ENCODE measurements at places on chromosomes 16 and 17.

DNA sequence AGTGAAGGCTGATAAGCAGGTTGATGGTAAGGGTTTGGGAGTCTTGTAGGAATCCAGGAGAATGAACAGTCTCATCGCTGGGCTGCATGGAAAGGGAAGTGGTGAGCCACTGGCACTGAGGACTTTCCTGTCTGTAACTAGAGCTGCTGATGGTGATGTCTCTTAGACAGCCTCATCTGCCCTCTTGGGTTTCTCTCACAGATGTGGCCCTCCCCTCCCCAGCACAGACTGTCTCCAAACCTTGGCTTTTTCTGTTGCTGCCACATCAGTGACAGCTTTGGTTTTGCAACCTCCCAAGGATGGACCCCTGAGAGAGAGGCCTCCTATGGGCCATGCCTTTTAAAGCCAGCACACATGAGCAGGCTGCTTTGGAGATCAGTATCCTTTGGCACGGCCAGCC, 16.9 kb downstream of the PLCG2 start:
- no peak for DNase-seq

DNA sequence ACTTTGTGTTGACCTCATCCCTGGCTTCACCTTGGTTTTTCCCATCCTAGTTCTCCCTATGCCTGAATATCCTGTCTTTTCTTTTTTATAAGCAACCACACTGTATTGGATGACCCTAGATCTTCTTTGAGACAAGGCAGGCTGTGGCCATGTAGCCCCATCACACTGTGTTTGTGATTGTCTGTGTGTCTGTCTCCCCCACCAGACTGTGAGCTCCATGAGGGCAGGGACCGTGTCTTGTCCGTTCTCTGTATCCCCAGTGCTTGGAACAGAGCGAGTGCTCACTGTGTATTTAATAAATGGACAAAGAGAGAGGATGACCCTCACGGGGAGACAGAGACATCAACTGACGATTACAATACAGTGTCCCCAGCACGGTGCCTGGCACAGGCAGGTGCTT, 7.1 kb downstream of the SLC25A39 start:
- no peak for DNase-seq

DNA sequence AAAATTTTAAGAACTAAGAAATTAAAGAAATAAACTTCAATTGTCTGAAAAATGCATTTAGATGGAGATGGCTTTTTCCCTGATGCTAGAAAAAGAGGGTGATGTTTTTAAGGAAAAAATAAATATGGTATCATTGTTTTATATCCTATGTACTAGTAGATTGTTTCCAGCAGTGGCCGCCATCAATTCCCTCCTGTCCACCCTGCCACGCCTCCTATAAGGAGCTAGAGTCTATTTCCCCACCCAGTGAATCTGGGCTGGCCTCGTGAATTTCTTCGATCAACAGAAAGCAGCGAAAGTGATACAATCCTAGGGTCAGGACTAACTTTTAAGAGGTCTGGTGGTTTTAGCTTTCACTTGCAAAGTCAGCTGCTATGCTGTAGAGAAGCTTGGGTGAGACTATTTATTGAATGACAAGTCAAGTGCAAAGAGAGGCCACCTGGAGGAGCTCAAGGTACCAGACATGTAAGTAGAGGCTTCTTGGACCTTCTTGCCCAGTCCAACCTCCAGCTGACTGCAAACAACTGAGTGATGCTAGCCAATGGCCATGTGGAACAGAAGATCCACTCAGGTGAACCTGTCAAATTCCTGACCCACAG, 80.9 kb upstream of the MTMR4 start:
- DNase-seq: no peak

DNA sequence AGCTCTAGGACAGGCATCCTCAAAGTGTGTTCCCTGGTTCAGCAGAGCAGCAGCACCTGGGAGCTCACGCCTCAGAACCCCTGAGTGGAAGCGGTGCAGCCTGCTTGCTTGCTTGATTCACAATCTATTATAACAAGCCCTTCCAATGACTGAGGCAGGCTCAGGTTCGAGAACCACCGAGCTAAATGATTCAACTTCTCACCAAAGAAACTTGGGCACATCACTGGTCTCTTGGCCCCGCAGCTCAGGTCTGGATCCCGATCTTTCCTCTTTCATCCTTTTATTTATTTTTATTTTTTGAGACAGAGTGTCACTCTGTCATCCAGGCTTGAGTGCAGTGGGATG, 24.5 kb downstream of the CLUH start:
- no peak for DNase-seq

GRCh38 chr16:26765087-26765486, 301.6 kb upstream of the C16orf82 start:
- DNase-seq: no peak

Data from activated CD4-positive, alpha-beta T cell treated with anti-CD3 and anti-CD28 coated beads, Interleukin-2, amount 10 ng/mL, durations not matched to agents 7 days and 5 days (primary cell).